Spleen (tissue), 13 donors: ENCODE measurements at places on chromosomes 4 and X.

DNA sequence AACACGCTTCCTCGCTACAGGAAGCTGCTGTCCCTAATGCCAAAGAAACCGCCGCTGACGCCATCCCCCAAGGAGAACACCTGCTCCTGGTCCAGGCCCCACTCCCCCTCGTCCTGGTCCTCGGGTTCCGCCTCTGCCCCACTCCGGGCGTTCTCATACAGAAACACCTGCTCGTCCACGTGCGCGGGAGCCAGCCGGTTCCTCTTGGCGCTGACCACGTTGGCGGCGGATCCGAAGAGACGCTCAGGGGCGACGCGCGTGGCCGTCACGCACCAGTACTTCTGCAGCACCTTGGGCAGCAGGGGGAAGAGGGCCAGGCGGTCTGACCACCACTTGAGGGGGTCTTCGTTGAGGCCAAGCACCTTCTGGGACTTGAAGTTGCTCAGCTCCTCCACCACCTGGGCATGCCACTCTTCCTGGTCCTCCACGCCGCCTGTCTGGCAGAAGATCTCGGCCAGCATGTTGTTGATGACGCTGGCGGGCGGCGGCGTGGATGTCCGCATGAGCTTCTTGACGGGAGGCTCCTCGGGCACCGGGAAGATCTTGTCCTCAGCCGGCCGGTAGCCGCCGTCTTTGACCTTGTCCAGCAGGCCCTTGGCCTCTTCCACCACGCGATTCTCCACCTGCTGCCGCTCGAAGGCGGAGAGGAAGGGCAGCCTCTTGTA is 12.0 kb downstream of the DHRSX start:
- DNase-seq: peak; percentile 75

DNA sequence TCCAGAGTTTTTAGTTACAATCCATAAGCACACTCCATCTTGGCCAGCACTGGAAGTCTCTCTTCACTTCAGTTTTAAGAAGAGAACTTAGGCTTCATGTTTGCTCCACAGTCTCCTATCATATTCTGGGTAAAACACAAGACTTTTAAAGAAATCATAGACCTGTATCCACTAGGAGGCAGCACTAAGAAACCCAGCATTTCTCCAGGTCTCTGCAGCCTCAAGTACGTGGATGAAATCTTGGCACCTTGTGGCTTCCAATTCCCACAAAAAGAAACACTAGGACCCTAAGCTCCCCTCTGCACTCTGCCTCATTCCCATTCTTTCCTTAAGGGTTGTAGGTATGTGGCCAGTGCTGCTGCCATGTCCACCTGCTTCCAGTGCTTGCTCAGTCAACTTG is 367.3 kb upstream of the CASK start:
- no peak for DNase-seq

GRCh38 chrX:103656617-103657016 is 27.8 kb downstream of the TCEAL1 start:
- no peak for DNase-seq

GRCh38 chrX:14712096-14712495 is 160.8 kb downstream of the FANCB start:
- DNase-seq: no peak

DNA sequence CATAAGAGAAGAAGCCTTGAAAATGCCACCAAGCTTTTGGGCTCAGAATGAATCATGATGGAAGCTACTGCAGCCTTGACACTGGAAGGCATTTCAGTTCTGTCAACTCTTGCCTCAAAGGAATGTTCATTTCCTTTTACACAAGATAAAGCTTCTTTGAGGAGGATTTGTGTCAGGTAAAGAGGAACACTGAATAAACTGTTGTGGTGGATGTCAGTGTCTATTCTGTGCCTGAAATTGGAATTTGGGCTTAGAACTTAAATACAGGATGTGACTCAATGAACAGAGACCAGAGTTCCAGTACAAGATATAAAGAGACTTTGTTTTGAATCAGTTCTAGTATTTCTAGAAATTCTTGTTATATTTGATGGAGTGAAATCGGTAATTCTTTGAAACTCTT is 313.2 kb downstream of the PACRGL start:
- no peak for DNase-seq

GRCh38 chr4:181416966-181417365 is 826.2 kb upstream of the TENM3 start:
- no peak for DNase-seq

- DNase-seq: no peak
These were observed 168.8 kb downstream of the ATRX start for GRCh38 chrX:77617206-77617605.

DNA sequence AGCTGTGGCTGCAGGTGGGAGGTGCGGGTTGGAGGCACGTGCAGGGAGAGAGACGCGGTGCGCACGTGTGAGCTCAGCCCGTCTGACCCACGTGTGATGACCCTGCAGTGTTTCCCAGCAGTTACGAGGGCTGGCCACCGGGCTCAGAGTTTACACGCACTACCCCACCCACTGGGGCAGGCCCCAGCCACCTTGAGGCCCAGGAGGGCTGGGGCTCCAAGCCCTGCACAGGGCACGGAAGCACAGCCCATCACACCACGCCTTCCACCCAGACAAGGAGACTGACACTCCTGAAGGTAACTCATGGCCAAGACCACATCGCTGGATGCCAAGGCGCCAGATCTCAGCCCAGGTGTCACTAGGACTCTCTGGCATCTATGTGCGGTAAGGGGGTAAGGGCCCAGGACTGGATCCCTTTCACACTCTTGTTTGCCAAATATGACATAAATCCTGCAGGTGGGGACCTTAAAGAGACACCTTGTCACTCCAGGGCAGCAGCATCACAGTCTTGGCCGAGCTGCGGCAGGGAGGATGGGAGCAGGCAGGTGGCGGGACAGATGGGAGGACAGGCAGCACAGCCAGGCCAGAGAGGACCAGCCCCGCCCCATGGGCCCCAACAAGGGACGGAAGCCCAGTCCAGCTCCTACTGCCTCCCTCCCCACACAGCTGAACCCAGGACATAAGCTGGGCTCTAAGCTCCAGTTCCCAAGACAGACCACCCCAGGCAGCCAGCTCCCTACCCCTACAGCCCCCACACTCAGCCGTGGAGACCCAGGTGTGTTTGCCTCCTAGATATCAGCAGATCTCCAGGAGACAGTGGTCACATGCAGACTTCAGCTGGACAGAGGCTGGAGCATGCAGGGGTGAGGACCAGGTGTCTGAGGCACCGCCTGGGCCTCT is 56.8 kb downstream of the ZFYVE28 start:
- no peak for DNase-seq

DNA sequence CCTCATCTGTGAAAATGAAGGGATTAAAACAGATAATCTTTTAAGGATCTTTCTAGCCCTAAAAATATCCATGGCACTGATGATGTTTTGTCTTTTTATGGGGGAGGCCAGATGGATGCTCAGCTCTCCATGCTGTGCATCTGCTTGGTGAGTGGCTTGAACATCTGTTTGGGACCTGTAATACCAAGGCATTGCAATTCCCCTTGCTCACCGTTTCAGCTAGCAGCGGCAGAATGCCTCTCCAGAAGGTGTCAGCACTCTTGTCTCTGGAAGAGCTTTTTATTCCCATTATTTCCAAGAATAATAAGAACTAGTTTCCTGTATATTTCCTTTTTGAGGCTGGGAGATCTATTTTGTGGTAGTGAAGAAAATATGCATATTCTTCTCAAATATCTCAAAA is 151.9 kb upstream of the ANK2 start:
- no peak for DNase-seq

DNA sequence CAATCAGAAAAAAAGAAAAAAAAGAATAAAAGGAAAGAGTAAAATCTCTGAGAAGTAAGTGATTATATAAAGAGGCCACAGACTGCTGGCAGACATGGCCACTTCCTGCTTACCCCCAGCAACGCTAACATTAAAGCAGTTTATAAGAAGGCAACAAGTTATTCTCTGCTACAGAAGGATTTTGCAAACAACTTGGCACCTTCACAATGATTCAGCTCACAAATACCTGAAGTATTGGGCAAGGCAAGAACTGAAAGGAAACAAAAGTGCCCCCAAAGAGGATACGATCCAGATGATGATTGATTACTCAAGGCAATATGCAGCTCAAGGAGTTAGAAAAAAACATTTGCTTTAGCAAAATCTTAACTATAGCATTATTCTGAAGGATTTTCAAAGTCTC is 718.8 kb downstream of the KLHL13 start:
- no peak for DNase-seq

- DNase-seq: no peak
These were observed 8.7 kb downstream of the RNF212 start for GRCh38 chr4:1104647-1105046.

- no peak for DNase-seq
These were observed 278.9 kb downstream of the EPHA5 start for GRCh38 chr4:65391382-65391781.

DNA sequence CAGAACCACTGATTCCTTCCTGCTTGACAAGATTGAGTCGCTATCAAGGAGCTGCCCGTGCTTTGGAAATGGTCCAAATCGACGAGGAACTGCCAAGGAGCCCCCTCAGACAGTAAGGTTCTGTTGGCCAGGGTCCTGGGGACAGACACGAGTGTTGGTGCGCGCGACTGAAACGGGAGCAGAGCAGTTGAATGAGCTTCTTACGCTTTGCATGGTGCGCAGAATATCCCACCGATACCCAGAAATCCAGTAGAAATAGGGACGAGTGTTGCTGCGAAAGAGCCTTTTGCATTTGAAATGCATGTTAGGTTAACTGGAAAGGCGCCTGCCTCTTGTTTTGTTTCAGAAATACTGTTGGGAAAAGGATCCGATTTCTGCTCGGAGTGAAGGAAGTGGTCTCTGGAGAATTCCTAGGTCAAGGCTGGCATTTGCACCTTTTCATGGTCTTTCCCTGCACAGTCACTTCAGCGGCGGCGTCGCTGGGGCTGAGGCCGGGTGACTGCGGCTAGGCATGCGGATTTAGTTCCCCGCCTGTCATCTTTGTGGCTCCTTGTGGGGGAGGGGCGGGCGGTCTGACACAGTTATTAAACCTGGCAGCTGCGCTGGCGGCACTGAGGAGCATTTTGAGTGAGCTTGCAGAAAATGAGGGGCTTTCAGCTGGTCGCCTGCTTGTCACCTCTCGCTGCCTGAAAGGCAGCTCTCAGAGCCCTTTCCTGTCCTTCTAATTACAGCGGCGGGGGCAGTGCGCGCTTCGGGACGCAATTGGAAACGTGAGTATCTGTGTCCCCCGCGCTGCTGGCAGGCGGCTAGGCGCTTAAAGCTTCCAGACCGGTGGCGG is 51.5 kb upstream of the TRIM2 start:
- peak; percentile 81 for DNase-seq

- DNase-seq: no peak
These were observed 125.4 kb upstream of the DMD start for GRCh38 chrX:33336783-33337182.

DNA sequence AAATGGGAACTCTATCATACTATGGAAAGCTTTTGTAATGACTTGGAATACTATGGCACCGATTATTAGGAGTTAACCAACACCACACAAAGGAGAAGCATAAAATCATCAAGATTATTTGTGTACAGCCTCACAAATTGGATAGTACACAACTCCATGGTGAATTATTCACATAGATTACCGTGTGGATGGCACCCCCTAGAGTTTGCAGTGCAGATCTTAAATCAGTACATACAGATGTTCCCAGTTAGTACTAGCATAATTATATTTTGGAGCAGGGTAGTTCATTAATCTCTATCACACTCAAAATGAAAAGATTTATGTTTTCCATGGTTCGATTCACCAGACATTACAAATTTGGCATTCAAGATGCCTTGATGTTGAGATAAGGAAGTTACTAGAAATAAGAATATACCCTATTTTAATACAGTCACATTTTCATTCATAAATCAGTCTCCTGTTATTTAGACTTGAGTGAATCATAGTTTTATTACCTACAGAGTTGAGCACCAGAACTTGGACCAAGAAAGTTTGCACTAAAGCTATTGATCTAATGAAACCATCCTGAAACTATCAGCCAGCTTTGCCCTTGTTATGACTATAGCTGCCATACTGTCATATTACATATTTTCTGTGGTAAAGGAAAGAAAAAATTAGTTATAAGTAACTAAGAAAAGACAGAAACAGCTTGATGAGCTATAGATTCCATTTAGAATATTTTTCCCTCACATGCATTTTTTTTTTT is 531.8 kb downstream of the GLUD2 start:
- DNase-seq: no peak

DNA sequence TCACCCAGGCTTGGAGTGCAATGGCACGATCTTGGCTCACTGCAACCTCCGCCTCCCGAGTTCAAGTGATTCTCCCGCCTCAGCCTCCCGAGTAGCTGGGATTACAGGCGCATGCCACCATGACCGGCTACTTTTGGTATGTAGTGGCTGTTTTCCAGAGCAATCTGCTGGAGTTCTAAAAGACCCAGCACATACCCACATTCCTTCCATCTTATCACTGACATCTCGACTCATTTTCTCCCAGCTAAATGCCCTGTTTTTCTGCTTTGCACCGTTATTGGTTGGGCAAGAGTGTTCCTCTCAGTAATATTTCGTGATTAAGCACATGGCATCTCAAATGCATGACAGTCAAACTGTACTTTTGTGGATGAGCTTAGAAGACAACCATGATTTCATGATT is 53.7 kb downstream of the PRKX start:
- DNase-seq: no peak

- DNase-seq: no peak
These were observed 309.7 kb upstream of the TENM3 start for GRCh38 chr4:181933471-181933870.

GRCh38 chrX:133989490-133989889 is 4.1 kb upstream of the GPC3 start:
- no peak for DNase-seq

- DNase-seq: no peak
These were observed 94.5 kb upstream of the EOLA2 start for GRCh38 chrX:150032742-150033141.

- no peak for DNase-seq
These were observed 153.8 kb downstream of the DCK start for GRCh38 chr4:71147261-71147660.

- no peak for DNase-seq
These were observed 391.0 kb upstream of the PITX2 start for GRCh38 chr4:111013846-111014245.

GRCh38 chr4:170047771-170048354 is 21.7 kb upstream of the MFAP3L start:
- DNase-seq: no peak

- DNase-seq: no peak
These were observed 162.2 kb upstream of the NDST4 start for GRCh38 chr4:115275615-115276014.

GRCh38 chr4:123055943-123056342 is 133.5 kb upstream of the NUDT6 start:
- DNase-seq: no peak

GRCh38 chr4:92381616-92382015 is 77.8 kb downstream of the GRID2 start:
- no peak for DNase-seq

GRCh38 chr4:88015659-88016295 is 8.3 kb downstream of the PKD2 start:
- DNase-seq: no peak
